ENCODE measurements at places on chromosomes 4 and X.

GRCh38 chr4:89502581-89502980 lies 195.0 kb upstream of the GPRIN3 start:
- DNase-seq: no peak

- DNase-seq: no peak
Measured at GRCh38 chr4:105998171-105999063, 103.1 kb downstream of the NPNT start.

DNA sequence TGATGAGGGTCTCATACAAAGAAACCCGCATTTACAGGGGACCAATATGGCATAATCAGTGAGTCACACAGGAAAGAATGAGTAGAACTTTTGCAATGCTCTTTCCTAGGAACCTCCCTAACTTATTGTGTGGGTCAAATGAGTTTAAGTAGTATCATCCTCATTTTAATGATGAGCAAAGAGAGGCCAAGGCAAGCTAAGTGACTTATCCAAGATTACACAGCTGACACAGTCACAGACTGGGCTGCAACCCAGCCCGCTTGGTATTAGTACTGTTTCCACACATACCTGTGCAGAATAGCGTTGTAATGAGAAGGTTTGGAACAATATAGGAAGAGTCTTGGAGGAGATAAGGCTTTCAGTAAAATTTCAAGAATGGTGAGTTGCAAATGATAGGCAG lies 91.0 kb upstream of the PPP1R2C start:
- no peak for DNase-seq

GRCh38 chr4:108263057-108263456 lies 94.3 kb upstream of the LEF1 start:
- no peak for DNase-seq

DNA sequence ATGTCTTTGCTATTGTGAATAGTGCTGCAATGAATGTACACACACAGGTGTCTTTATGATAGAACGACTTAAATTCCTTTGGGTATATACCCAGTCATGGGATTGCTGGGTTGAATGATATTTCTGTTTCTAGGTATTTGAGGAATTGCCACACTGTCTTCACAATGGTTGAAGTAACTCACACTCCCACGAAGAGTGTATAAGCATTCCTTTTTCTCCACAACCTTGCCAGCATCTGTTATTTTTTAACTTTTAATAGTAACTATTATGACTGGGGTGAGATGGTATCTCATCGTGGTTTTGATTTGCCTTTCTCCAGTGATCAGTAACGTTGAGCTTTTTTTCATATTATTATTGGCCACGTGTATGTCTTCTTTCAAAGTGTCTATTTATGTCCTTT lies 17.6 kb upstream of the DCUN1D4 start:
- DNase-seq: no peak

DNA sequence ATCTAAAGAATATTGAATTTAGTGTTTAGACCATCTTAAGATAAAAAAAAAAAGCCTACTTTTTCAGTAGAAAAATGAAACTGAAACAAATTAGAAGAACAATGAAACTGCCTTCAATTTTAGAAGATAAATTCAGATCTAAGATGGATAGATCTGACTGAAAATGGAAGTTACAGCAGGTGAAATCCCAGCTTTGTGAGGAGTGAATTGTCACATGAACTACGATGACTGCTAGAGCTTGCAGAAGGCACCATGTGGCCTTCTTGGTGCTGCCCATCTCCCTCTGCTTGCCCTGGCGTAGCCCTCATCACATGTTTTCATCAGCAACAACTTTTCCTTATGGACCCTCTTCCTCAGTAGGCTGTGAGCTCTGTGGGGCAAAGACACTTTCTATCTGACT lies 51.4 kb upstream of the EMCN start:
- DNase-seq: no peak

DNA sequence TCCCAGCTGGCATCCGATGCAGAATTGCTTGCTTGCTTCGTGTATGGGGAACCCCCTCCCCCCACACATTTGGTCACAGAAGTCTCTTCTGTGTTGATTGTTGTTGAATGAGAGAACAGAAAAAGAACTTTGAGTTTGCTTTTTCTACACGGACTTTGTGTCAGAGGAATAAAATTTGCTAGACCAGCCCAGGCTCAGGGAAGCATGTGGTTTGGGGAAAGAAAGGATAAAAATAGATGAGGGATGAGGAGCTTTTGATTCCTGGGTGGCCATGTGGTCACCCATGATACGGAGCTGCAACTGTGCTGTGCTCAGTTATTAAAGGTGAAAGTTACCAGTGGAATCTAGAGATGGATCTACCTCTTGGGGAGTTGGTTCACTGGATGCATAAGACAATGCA lies 34.2 kb upstream of the ESX1 start:
- DNase-seq: no peak

DNA sequence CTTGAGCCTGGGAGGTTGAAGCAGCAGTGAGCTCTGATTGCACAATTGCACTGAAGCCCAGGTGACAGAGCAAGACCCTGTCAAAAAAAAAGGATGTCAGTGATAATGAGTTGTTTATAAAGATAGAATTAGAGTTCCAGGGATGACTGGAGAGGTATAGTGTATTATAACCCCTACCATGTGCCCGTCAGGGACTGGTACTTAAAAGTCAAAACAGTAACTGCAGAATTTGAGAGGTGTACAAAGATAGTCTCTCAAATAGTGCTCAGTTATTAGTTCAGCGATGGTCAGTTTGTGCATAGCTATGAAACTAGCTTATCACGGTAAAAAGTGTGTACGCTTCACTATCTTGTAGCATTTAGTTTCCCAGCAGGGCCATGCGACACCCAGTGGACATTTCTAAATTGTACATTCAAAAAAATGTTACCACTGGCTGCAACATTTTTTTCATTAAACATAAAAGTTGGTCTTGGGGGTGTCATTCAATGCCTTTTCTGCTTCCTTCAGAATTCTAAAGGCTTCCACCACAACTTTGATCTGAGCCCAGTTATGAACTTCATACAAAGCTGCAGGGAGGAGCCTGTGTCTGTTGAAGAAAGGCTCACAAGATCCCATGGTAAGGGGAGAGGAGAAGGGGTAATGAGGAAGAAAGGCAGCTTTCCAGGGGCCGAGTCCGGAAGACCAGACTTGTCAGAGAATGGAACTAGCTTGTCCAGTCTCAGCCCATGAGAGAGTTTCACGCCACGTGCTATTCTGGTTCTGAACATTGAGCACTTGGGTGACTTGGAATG lies 9.2 kb upstream of the GYG2 start:
- DNase-seq: no peak

DNA sequence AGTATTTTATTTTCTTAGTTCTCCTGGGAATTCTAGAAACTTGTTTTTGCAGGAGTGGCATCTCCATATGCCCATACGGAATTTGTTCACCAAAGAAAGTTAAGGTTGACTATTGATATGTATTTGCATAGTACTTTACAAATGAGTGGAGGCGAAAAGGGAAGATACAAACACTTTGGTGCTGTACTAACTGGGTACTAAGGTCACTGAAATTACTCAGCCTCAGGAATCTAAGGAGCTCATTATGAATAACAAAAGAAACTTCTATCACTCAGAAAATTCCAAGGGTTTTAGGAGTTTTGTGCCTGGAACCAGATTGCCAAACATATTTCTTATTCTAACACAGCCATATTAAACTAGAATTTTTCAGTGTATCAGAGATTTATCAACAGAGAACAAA lies 27.4 kb upstream of the TMPRSS11B start:
- no peak for DNase-seq

DNA sequence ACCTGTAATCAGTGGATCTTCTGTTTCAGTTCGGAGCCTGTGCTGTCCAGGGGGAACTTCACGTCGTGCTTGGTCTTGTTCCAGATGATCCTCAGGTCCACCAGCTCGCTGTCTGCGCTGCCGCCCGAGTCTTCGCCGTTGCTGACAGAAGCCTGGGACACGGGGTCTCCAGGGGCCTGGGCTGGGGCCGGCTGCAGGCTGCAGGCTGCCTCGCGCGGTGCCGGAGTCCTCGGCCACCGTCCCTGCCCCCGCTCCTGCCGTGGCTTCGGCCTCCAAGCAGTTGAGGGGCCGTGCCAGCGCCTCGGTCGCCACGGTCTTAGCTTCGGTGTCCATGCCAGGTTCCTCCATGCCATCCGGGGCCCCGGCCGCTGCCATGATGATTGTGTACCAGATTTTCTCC lies 37.3 kb upstream of the CCNI start:
- DNase-seq: no peak

DNA sequence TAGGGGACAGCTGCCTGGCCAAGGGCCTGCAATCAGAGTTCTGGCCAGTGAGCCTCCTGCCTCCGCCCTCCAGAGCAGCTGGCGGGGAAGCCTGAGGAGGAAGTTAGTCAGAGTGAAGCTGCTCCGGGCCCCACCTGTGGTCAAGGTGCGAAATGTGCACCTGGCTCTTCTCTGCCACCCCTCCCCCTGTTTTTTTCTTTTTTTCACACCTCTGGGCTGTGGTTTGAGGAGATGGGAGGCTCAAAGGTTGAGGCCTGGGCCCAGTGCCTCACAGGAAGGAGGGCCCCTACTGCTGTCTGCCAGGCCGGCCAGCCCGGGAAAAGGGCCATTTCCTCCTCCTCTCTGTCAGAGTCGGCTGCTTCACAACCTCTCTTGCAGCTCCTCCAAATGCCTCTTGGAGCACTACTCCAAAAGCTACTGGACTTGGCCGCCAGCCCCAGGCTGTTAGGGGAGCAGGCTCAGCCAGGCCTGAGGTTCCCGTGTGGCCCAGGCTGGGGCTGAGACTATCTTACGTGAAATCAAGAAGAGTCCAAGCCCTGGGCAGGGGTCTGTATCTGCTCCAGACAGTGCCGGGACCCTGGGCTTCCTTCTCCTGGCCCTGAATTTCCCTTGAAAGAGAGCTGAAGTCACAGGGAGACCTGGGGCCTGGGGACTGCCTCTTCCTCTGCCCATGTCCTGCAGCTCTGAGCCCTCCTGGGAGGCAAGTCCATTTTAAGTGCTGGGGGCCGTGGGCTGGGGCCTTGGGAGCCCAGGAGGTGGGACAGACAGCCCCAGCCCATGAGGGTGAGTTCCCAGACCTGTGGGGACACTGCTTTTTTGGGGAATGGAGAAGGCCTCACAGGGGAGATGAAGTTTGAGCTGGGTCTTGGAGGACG lies 4.5 kb upstream of the CXCR3 start:
- peak; percentile 18 for DNase-seq

DNA sequence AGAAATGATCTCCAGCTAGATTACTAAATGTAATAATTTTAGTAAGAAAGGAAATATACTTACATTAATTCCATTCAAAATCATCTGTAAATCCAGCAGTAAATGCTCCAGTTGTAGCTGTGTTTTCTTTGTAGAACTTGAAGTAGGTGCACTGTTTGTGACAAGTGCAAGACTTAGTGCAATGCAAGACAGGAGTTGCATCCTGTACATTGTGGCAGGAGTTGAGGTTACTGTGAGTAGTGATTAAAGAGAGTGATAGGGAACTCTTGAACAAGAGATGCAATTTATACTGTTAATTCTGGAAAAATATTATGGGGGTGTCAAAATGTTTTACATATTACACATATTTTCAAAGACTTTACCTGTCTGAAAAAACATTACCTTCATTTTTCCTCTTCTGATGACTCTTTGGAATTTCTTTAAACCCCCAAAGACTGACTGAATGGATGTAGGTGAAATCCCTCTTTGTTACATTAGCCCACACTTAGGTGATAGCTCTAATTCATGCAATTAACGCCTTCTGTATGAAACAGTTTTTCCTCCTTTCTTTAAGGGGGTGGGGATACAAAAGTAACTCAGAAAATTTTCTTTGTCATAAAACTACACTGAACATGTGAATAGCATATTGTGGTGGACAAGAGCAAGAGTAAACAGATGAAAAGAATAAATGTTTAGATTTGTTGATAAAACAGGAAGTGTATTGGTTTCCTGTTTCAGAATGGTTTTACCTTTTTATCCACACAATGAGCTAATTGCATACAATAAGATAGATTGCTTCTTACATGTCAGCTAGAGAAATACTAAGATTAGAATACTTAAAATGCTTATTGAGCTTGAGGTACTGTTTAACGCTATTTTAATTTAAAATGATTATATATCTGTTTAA lies at the start of gene IL2:
Gene IL2, minus strand, starts transcription at position 495 of the 886 bp plus-strand sequence. Its CDS starts 285 bp downstream, at position 210.
- DNase-seq: no peak

DNA sequence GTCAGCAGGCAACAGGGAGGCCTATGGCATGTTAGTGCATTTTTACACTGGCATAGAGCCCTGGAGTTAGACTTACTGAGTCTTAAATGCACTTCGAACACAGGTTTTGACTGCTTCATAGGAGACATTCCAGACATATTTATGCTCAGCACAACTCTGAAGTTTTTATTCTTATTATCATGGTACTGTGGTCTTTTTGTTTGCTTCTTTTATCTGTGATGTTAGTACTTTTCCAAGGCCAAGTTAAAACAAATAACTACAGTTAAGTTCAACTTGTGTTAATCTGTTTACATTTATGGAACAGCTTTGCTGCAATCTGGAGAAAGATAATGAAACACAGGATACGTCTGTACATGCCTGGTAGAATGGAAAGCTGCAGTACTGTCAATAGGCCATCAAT lies 76.5 kb downstream of the COL4A5 start:
- DNase-seq: no peak

- no peak for DNase-seq
Measured at GRCh38 chr4:25144870-25145481, 15.3 kb downstream of the SEPSECS start.

- DNase-seq: no peak
Measured at GRCh38 chrX:20666331-20666730, 399.6 kb upstream of the RPS6KA3 start.

GRCh38 chr4:182443070-182443469 lies 199.9 kb downstream of the TENM3 start:
- no peak for DNase-seq

- DNase-seq: no peak
Measured at GRCh38 chrX:33298622-33299021, 87.3 kb upstream of the DMD start.

- DNase-seq: no peak
Measured at GRCh38 chr4:153439831-153440230, 26.3 kb upstream of the TMEM131L start.

DNA sequence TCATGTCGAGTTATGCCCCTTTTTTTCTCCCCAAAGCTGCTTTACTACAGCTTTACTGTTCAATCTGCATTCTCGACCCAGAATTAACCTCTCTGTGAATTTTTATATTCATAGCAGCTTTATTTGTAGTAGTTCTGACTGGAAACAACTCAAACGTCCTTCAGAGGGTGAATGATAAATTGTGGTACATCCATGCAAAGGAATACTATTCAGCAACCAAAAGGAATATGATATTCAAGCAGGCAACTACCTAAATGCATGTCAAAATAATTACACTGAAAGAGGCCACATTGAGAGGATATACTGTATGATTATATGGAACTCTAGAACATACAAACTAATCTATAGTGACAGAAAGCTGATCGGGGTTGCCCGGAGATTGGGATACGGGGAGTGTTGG lies 20.0 kb upstream of the MECP2 start:
- DNase-seq: no peak

GRCh38 chr4:124839786-124840390 lies 127.4 kb upstream of the ANKRD50 start:
- DNase-seq: no peak

GRCh38 chr4:87545052-87545451 lies 15.9 kb upstream of the SPARCL1 start:
- DNase-seq: no peak

- no peak for DNase-seq
Measured at GRCh38 chrX:73987166-73987565, 316.8 kb upstream of the ZCCHC13 start.

All from activated CD4-positive, alpha-beta T cell treated with anti-CD3 and anti-CD28 coated beads for 1 hour (primary cell).